ENCODE measurements at places on chromosomes 7 and 10.

GRCh38 chr7:123096976-123097375 lies 101.5 kb upstream of the TAS2R16 start:
- no peak for DNase-seq

- DNase-seq = no peak
Observed at GRCh38 chr7:17685141-17685540, 255.2 kb downstream of the SNX13 start.

GRCh38 chr7:105098863-105099515 lies 85.0 kb downstream of the KMT2E start:
- no peak for DNase-seq

DNA sequence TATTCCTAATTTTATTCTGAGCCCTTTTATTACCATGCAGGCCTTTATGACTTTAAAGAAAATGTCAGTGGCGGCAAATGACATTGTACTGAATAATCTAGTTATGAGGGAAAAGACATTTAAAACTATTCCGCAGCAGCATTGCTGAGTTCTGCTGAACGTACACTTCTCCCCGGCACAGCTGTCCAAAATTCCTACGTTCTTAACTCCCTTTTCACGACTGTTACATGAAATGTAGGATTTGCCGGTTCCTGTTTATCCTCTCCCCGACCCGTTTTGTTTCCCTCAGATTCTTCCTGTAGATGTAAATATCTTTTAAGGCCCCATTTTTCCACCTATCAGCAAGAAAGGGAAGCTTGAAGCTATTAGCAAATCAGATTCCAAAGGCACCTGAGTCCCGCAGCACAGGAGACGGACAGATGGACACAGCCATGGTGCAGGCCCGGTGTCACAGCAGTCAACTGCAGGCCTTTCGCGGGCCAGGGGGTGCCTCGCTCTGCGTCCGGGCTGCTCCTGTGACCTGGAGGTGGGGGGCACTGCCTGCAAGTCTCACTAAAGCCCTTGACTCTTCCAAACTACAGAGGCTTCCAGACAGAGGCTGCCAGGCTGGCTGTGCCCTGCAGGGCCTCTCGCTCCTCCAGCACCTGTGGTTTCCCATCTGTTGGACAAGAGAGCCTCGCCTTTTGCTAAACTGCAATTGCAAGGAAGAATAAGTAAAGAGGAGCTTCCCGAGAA lies 485.0 kb upstream of the MGMT start:
- no peak for DNase-seq

Measured in activated naive CD4-positive, alpha-beta T cell treated with anti-CD3 and anti-CD28 coated beads, Interleukin-2, amount 50 U/mL, for 72 hours (primary cell).